CD4-positive, alpha-beta T cell treated with Interleukin-2 at 100 ng/mL for 4 hours (primary cell): ENCODE measurements at places on chromosomes 4 and X.

DNA sequence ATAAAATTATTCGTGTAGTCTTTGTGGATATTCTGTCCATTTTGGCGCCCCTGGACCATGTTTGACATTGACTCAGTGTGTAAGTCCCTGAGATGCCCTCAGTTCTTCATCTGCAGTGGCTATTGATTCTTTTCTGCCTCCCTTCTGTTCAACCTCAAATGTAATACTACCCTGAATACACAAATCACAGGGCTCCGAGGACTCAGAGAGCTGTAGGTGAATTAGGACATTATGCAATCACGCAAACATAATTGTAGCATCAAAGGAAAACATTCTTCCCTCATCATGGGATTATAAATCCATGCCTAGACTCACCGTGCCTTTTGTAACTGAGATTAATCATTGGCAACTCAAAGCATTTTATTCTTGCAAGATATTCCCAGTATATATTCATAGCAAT, 161.4 kb upstream of the PACRGL start:
- DNase-seq = no peak

DNA sequence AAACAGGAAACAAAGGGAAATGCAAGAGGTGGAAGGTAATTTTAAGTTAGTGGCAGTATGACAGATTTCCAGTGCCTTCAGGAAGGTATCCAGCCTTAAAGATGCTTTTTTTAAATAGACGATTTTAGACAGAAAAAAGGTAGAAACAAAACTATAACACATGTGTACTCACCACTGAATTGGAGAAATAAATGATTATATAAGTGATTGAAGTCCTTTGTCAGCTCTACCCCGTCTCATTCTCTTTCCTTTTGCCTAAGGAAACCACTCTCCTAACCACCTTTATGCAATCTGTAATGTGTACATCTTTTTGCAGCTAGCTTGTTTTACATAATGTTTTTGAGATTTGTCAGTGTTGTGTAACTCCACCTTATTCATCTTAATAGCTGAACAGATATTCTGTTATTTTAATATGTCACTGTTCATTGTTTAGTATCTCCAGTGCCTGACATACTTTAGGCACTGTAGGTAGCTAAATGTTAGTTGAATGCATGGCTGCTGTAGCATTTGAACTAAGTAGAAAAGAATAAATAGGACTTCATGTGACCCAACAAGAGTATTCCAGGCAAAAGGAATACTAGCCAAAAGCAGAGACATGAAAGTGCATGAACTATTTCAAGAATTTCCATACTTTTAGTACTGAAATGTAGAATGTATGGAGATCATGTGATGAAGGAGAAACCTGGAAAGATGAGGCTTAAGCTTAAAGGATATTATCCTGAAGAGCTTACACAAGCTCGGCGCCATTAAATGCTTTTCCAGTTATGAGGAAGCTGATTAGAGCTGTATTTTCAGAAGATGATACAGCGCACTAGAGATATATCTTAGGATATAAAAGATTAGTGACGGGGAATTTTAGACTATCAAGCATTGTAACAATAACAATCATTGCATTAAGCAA, 865 bp downstream of the FAM200B start:
- DNase-seq = peak; percentile 12

DNA sequence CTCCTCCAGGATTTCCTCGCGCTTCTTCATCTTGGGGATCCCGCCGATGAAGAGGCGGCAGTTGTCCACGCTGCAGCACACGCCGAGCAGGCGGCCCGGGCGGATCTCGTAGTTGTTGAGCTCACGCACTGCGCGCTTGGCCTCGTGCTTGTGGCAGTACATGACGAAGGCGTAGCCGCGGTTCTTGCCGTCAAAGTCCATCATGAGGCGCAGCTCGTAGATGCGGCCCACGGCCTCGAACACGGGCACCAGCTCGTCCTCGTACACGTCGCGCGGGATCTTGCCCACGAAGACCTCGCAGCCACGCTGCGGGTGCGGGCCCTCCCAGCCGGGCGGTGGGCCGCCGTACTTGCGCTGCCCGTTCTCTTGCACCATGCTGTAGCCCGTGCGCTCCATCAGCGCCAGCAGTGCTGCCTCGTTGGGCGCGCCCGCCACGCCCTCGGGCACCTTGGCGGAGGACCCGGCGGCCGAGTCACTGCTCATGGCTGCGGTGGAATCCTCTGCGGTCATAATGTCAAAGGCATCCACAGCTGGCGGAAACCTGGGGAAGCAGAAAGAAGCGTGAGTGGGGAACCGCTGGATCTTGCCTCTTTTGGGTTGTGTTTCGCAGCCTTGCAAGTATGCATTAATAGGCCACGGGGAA, 103.4 kb downstream of the CHRNA9 start:
- no peak for DNase-seq

- no peak for DNase-seq
These were observed 433.3 kb downstream of the ADAM29 start for GRCh38 chr4:175351473-175351872.

DNA sequence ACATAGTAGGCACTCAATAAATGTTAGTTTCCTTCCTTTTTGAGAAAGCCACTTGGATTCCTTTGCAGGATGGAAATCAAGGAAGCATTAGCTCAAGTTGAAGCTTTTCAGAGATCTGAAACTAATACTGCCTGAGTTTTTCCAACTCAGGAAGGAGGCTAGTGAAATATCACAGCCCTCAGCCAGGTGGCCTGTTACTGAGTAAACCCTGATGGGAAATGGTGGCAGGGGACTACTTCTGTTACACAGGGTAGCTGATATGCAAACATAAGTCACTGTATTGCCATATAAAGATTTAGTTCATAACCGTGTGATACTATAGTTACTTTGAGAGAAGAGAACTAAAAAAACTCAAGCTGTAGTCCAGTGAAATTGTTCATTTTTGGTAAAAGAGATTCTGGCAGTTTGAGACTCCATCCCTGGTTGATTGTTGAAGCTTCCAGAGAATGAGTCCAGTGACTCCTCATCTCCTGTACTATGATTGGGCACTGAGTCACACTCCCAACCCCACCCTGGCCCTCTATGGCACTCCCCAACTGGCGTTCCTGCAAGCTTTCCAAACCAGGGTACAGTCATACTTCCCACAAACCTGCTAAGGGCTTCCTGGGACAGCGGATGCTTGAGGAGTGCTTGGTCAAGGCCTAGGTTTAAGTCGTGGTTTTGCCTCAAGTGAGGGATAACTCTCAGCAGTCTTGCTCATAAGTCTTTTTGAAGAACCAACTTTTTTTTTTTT, 81.8 kb downstream of the MID1IP1 start:
- DNase-seq = no peak
